GM23338 (cell line): ENCODE measurements at places on chromosomes 6 and 20.

- DNase-seq: peak; percentile 26
Measured at GRCh38 chr6:68639826-68640490, 4.9 kb downstream of the ADGRB3 start.

- no peak for DNase-seq
Measured at GRCh38 chr6:2523061-2523460, 227.7 kb downstream of the MYLK4 start.

DNA sequence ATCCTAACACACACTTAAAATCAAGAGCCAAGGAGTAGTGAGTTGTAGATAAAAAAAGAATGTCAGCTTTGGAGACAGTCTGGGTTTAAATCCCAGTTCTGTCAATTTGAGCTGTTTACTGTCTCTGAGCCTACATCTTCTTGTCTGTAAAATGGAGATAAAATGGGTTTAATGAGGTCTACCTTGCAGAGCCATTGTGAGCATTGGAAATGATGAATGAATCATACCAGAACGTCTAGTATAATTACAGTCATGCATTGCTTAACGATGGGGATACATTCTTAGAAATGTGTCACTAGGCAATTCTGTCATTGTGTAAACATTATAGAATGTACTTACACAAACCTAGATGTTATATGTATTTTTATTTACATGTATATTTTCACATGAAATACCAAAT is 17.6 kb upstream of the SGK2 start:
- no peak for DNase-seq

- peak; percentile 82 for DNase-seq
Measured at GRCh38 chr6:132300323-132300949, 100.8 kb downstream of the MOXD1 start.

DNA sequence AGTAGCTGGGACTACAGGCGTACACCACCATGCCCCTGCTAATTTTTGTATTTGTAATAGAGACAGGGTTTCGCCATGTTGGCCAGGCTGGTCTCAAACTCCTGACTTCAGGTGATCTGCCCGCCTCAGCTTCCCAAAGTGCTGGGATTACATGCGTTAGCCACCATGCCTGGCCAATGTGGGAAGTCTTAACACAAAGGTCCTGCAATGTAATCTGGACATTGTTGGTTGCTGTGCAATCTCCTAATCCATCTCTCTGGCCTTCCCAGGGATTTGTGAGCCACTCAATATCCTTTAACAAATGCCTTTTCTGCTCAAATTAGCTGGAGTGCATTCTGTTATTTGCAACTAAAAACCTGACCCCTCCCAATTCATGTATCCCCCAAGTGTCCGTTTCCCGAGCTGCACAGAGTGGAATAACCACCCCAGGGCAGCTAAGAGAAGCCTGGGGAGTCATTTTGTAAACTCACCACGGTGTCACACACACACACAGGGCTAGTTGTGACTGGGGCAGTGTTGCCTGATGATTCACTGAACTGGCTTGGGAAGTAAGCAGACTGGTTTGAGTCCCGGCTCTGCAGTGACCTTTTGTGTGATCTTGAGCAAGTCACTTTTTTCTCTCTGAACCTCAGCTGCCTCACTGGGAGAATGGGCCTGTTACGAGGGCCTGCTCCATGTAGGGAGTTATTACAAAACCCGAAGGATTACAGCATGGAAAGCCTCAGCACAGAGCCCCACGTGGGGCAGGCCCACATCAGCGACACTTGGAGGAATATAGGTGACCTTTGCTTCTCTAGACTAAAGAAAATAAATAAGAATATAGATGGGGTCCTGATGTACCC is 152.3 kb downstream of the ZMYND8 start:
- DNase-seq: no peak

DNA sequence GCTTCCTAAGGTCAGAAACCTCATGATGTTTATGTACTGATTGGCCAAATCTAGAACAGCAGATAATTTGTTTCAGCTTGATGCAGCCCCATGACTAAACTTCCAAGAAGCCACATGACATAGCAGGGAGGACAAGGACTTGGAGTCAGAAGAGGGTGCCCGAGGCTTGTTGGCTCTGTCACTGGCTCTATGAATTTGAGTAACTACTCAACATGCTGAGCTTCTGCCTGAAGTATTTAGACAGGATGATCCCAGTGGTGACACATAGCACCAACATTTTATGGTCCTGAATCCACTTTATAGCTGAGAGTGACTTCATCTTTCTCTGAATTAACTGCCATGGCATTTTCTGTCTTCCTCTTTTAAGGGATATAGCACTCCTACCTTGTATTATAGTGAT is 13.5 kb upstream of the TBX18 start:
- no peak for DNase-seq

DNA sequence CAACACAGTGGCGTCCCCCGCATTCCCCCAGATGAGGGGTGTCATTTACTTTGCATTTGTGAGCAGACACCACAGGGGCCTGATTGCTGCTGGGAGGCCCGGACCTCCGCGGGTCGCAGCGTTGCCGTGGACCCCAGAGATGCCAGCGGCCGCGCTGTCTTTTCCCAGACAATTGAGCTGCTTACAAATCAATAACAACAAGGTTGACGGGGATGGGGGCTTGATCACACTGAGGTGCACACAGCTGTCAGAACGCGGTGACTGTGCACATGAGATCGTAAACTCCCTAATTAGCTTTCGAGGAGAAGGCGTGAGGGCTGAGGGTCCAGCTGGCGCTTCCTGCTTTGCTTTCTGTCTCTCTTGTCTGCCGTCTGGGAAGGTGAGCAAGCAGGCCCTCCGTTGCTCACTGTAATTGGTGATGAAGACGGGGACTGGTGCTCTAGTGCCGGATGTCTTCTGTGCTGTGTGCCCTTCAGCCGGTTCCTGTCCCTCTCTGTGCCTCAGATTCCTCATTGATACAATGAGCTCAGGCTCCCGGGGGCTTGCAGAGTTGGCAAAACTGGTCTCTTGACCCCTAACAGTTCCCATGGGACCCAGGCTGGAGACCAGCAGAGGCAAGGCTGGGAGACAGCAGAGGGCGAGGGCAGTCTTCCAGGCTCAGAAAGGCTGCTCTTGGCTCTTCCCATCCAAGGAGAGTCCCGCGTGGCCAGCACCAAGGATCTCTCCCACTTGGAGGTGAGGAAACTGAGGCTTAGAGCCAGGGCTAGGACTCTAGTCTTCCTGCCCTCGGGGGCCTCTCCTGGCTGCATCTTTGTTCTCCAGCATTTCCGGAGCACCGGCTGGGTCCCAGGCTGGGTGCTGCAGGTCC is 126.0 kb upstream of the PMEPA1 start:
- peak; percentile 31 for DNase-seq

GRCh38 chr6:44381739-44382138 is 5.8 kb upstream of the CDC5L start:
- DNase-seq: no peak

DNA sequence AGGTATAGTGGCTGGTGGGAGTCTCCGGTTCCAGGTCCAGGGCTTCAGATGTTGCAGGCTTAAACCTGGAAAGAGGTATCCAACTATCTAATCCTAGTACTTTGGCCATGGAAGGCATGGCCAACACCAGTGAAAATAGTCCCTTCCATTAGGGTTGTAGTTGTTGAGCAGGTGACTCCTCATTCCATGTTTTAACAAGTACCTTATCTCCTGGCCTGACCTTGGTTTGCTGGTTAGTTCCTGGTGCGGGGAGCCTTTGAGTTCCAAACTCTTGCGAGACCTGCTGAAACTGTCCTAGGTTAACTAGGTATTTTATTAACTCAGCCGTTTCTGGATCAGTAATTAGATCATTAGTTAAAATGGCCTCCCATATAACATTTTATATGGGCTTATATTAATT is 165.1 kb upstream of the PROKR2 start:
- DNase-seq: no peak

GRCh38 chr20:481167-481566 is 18.8 kb upstream of the TBC1D20 start:
- no peak for DNase-seq

- DNase-seq: no peak
Measured at GRCh38 chr6:44868335-44868668, 459.8 kb upstream of the RUNX2 start.

- peak; percentile 36 for DNase-seq
Measured at GRCh38 chr6:105272786-105273185, 93.0 kb upstream of the POPDC3 start.

DNA sequence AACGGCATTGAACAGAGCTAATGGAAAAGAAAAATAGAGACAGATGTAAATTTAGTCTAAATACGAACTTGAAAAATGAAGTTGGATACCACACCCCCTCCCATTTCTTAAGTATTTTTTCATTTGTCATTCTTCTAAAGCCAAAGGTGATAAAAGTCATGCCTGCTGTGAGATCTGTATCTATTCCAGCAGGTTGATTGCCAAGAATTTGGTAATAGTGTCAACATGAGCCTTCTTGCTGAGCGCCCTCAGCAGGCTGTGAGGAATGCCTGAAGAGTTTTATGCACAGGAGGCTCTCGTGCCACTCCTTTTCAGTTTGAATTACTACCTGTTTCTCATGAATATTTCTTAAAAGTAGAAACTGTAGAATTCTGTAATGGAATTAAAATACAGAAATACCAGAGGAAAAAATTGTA is 165.4 kb downstream of the QKI start:
- DNase-seq: peak; percentile 65

- no peak for DNase-seq
Measured at GRCh38 chr6:105510746-105511145, 107.9 kb upstream of the PREP start.

DNA sequence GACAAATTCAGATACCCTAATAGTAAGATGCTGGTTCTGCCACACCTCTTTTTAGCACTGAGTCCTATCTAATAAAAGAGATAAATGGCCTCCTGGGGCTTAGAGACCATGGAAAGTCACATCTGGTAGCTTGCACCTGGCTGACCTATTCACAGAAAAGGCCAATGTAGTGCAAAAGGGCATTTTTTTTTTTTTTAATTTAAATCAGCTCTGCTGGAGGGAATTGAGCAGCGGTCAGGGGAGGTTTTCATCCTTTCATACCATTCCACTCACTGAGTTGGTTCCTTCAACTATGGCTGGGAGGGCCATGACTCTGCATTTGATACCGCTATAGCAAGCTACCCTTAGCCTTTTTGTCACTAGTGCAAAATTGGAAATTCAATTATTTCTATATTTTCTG is 20.1 kb upstream of the HS3ST5 start:
- peak; percentile 66 for DNase-seq

- DNase-seq: peak; percentile 88
Measured at GRCh38 chr6:134111062-134111677, 58.7 kb upstream of the SLC2A12 start.

GRCh38 chr6:110876806-110877564 is 2.4 kb downstream of the AMD1 start:
- DNase-seq: no peak

DNA sequence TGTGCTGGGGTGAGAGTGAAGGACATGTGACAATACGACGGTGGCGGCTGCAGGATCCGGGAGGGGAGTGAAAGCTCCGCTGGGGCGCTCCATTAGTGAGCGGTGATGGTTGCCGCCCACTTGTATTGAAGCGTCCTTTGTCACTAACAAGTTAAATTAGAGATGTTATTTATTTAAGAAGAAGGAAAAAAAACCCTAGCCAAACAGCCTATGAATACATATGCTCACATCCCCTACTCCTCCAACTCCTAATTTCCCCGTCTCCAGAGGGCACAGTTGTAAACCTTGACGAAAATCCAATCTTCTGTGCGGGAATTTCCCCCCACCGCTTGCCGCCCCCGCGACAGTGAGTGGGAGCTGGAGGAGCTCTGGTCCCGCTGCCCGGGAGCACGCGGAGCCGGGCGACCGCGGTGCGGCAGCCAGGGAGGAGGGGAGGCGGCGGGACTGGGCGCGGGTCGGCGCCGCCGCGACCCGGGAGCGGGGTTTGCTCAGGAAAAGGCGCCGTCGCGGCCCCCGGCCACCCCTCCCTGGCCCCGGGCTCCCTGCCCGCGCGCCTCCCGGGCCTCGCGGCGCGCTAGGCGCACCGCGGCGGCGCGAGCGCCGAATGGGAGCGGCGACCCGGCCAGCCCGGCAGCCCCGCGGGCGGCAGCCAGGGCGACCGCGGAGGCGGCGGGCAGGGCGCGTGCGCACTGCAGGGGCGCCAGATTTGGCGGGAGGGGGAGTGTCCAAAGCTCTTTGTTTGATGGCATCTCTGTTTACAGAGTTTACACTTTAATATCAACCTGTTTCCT is at the start of gene MYB:
Gene MYB, plus strand, starts transcription at position 767 of the 791 bp plus-strand sequence. CDS start 206 bp downstream, outside the sequence.
- DNase-seq: peak; percentile 82

- DNase-seq: no peak
Measured at GRCh38 chr6:127289934-127290333, 23.3 kb downstream of the RNF146 start.

DNA sequence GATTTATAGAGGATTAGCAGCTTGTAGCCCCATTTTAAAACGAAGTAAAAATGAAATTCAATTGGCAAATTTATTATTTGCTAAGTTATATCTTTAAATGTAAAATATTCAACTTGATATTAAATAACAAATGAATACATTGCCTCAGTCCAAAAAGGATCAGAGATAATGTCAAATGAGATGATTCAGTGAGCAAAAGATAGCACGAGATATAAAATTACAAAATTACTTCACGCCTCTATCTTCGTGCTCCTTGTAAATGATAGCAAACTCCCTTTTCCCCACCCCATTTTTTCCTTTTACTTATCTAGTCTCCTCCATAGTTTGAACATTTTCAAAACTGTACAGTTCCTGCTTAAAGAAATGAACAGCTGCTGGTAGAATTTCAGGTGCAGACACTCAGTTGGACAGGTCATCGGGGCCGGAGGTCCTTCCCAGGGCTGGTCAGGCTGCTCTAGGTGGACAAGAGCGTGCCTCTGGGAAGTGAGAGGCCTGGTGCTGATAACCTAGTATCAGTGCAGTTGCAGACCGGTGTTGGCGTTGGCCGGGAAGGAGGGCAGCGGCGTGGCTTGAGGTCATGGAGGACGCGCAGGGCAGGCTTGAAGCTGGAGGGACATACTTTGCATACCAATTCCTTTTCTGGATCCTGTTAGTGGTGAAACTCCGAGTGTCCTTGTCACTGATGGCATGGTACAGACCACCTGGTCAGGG is 83.9 kb downstream of the CDC5L start:
- DNase-seq: no peak

DNA sequence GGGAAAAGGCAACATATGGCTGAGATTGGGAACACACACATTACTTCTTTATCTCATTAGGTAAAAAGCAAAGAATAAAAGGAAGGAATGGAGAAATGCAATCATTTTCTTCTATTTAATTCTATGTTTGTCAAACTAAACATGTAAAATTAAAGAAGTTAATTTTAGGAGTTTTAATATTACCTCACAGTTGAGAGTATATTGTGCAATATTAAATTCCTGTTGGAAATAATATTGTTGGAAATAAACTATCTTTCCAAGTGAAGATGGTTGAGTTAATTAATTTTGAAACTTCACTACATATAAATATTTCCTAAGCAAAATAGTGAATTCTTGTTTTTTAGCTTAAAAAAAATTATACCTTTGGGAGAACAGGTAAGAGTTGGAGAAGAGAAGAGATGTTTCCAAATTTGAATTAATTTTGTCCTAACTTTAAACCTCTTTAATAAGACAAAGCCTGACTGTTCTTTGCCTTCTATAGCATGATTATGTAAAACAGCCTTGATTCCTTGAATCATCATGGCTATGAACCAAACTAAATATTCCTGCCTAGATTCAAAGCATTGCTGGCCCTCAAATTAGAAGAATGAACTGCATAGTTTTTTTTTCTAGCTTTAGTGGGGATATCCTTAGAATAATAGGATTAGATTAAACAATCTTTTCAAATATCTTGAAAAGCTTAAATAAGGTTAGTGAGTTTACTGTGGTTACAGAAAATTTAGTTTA is 1349.1 kb upstream of the ADGRB3 start:
- no peak for DNase-seq
